Cardiac muscle cell (in vitro differentiated cells and primary cell): ENCODE measurements at places on chromosomes 1 and 21. TPM values are rescaled to one million over a fixed set of nuclear protein-coding genes. Genes with fewer than 3 reads are reported as not detected.

OR14C36 gene
- not detected in 2 replicates for total RNA-seq

MSTO1 gene
- 37.8 and 52.7 TPM in 2 replicates for total RNA-seq

HCRTR1 gene
- not detected in 2 replicates for total RNA-seq

CASZ1 gene
- 41.9 and 87.3 TPM in 2 replicates for total RNA-seq

WNT3A gene
- not detected in 2 replicates for total RNA-seq

VWA5B1 gene
- 0.27 and 0.39 TPM in 2 replicates for total RNA-seq

CRYAA gene
- not detected in 2 replicates for total RNA-seq

SPRR5 gene
- total RNA-seq, result not detected in 2 replicates

FCMR gene
- total RNA-seq, result not detected in 2 replicates

E2F2 gene
- total RNA-seq, result 2.1 and 2.5 TPM in 2 replicates

MTARC1 gene
- total RNA-seq, result 4.5 and 5.5 TPM in 2 replicates

WNT4 gene
- 0.04 TPM in 1 of 2 replicates, not detected in the other for total RNA-seq

DNA sequence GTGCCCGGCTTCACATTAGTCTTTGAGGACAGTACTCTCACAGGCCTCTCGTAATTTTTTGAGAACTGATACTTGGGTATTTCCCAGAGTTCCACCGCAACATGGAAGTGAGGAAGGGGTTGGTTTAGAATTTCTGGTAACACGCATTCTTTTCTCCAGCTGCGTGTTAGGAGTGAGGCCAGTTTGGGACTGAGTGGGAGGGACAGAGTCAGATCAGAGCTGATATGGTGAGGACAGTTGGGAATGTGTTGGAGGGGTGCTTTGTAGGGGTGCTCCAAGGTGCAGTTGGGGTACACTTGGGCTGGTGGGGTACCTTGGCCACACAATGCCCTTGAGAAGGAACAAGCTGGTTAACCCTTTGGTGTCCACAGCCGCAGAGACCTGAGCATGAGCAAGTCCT, 6.7 kb downstream of the FBXO6 start:
- no peaks in the 10 kb centered on the region for H3K4me1 ChIP-seq
- H3K4me3 ChIP-seq, result no peak overlapping the region
- H3K27ac ChIP-seq, result no peak overlapping the region
- H3K27me3 ChIP-seq, result no peaks in the 10 kb centered on the region
- peaks cover 15% of the 10 kb centered on the region for H3K36me3 ChIP-seq

- H3K4me3 ChIP-seq, result no peak overlapping the region
- H3K36me3 ChIP-seq, result no peaks in the 10 kb centered on the region
- H3K27me3 ChIP-seq, result no peaks in the 10 kb centered on the region
- DNase-seq, result no peak
Observed at GRCh38 chr21:46065914-46066551, 31.9 kb upstream of the COL6A2 start.

- H3K27me3 ChIP-seq, result no peaks in the 10 kb centered on the region
- no peaks in the 10 kb centered on the region for H3K36me3 ChIP-seq
- no peak overlapping the region for H3K4me3 ChIP-seq
- H3K27ac ChIP-seq, result no peak overlapping the region
Observed at GRCh38 chr1:197984289-197984688, 67.1 kb downstream of the LHX9 start.

DNA sequence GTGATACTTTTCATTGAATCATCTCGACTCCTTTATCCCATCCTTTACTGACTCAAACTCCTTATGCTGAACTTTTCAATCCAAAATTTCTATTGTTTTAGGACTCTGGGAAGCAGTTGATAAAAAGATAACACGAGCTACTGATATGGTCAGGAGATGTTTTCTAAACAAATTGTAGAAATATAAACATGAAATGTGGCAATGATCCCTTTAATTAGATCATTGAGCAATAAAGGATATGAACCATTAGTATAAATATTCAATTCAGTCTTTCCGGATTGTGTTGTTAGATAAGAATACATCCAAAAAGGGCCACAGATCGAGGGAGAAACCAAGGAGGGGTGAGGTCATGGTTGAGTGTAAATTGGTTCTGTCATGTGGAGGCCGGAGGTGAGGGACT, 88.4 kb downstream of the NID1 start:
- H3K27me3 ChIP-seq, result no peaks in the 10 kb centered on the region
- H3K4me1 ChIP-seq, result peaks cover 7% of the 10 kb centered on the region
- H3K4me3 ChIP-seq, result no peak overlapping the region
- no peak for DNase-seq
- no peak overlapping the region for H3K27ac ChIP-seq

- peak; percentile 26 for DNase-seq
- H3K27me3 ChIP-seq, result no peaks in the 10 kb centered on the region
- no peak overlapping the region for H3K4me3 ChIP-seq
- H3K4me1 ChIP-seq, result no peaks in the 10 kb centered on the region
- H3K36me3 ChIP-seq, result no peaks in the 10 kb centered on the region
- H3K27ac ChIP-seq, result peak overlapping the region; percentile 53
Observed at GRCh38 chr1:238135708-238136664, 245.3 kb upstream of the ZP4 start.

GRCh38 chr1:32201011-32201855, 838 bp downstream of the CCDC28B start:
- peak overlapping the region; percentile 46 for H3K4me3 ChIP-seq
- H3K36me3 ChIP-seq, result peaks cover 7% of the 10 kb centered on the region
- no peaks in the 10 kb centered on the region for H3K27me3 ChIP-seq
- peak overlapping the region; percentile 77 for H3K27ac ChIP-seq
- peaks cover 12% of the 10 kb centered on the region for H3K4me1 ChIP-seq

DNA sequence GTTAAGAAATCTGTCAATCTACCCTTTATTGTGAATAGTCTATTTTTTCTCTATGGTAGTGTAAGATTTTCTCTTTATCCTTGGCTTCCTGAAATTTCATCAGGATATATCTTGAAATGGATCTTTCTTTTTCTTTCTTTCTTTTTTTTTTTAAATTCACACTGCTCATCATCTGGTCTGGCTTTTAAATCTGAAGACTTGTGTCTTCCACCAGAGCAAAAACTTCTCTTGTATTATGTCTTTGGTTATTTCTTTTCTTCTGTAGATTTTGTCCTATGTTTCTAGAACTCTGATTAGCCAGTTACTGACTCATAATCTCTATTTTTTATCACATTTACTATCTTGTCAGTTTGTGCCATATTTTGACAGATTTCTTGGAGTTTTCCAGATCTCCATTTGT, 133.8 kb upstream of the LMO4 start:
- no peak overlapping the region for H3K27ac ChIP-seq
- no peaks in the 10 kb centered on the region for H3K4me1 ChIP-seq
- H3K27me3 ChIP-seq, result no peaks in the 10 kb centered on the region
- H3K4me3 ChIP-seq, result no peak overlapping the region

GRCh38 chr1:177950506-177950905, 19.4 kb downstream of the SEC16B start:
- H3K27me3 ChIP-seq, result no peaks in the 10 kb centered on the region
- H3K36me3 ChIP-seq, result no peaks in the 10 kb centered on the region
- DNase-seq, result no peak
- no peak overlapping the region for H3K4me3 ChIP-seq
- H3K4me1 ChIP-seq, result no peaks in the 10 kb centered on the region

DNA sequence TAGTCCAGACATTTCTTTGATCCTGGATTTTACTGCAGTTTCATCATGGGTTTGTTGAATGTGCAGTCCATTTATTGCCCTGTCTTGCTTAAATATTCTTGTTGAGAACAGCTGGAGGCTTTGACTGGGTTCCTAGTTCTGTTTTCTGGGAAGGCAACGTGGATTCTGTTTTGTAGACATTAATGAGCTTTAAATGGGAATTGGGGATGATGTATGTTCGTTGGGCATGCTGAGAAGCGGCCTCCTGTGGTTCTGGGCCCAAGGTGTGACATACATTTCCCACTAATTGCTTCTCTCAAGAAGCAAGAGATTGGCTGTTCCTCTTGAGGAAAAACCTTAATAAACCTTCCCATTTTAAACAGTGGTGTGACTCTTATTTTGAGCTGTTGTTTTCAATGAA, 22.9 kb downstream of the INKA2 start:
- no peaks in the 10 kb centered on the region for H3K36me3 ChIP-seq
- no peaks in the 10 kb centered on the region for H3K27me3 ChIP-seq
- H3K27ac ChIP-seq, result no peak overlapping the region
- H3K4me3 ChIP-seq, result no peak overlapping the region
- no peaks in the 10 kb centered on the region for H3K4me1 ChIP-seq
- DNase-seq, result no peak

- DNase-seq, result peak; percentile 98
- no peaks in the 10 kb centered on the region for H3K27me3 ChIP-seq
- no peak overlapping the region for H3K27ac ChIP-seq
- H3K36me3 ChIP-seq, result no peaks in the 10 kb centered on the region
- H3K4me3 ChIP-seq, result no peak overlapping the region
Observed at GRCh38 chr1:94734963-94735901, 84.9 kb upstream of the SLC44A3 start.

DNA sequence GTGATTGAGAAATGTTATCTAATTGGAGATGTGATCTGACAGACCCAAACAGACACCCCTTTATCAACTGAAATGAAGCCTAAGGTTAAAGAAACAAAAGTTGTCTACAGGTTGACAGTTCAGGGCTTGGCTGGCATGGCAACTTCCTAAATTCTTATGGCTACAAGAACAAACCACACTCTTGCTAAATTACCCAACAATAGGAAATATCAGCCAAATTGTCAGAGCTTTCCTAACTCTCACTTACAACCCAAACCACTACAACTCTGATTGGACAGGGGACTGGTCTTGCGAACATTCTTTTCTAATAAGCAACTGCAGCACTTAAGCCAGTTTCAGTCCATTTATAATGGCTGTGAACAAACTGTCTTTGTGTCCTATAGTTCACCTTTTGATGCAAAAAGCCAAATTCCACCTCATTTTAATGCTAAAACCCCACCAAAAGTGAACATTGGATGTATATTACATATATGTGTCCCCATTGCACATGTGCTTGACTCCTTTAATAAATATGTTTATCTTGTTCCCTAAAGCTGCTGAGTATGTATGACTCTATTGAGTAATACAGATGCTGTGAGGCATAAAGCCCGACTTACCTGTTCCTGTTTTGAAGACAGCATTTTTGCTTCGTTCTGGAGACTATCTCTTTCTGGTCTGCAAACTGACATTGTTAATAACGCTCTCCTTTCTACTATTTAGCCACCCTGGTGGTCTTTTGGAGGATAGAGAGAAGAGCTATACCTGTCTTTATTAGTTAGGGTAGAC, 101.3 kb upstream of the HMCN1 start:
- H3K27me3 ChIP-seq, result no peaks in the 10 kb centered on the region
- DNase-seq, result peak; percentile 96
- H3K4me3 ChIP-seq, result no peak overlapping the region
- H3K4me1 ChIP-seq, result peaks cover 12% of the 10 kb centered on the region
- H3K36me3 ChIP-seq, result no peaks in the 10 kb centered on the region

DNA sequence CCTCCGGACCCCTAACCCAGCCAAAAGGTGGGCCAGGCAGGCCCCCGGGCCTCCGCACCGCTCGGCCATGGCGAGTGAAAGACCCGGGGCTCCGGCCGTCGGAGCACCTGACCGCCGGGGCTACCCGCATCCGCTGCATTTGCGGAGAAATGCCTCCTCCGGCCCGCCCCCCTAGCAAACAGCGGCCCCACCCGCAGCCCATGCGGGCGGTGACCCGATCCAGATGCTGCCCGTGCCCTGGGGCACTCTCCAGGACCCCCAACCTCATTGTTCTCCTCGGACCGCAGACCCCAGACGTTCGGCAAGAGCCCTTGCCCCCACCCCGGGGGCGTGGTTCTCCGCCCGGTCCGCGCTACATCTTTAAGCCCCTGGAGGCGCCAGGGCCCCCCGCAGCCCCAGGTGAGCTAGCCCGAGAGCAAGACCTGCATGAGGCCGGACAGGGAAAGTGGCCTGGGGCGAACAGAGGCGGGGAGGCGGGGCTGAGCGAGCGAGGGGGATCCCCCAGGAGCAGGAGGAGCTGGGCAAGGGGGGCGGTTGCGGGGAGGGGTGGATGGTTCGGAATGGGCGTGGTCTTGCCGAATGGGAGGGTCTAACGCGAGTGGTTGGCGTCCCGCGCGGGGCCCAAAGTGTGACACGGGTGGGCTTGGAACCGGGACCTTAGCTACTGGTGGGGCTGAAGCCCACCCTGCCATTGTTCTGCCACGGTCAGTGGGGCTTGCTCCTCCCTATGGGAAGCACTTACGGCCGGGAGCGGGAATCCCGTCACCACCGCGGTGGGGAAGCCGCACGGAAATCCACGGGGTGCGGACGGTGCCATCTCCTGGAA, 6.3 kb upstream of the CRYBG2 start:
- H3K27me3 ChIP-seq, result peaks cover 61% of the 10 kb centered on the region
- no peaks in the 10 kb centered on the region for H3K4me1 ChIP-seq
- DNase-seq, result no peak
- H3K4me3 ChIP-seq, result peak overlapping the region; percentile 15
- no peaks in the 10 kb centered on the region for H3K36me3 ChIP-seq

- H3K27me3 ChIP-seq, result no peaks in the 10 kb centered on the region
- H3K36me3 ChIP-seq, result no peaks in the 10 kb centered on the region
- H3K4me3 ChIP-seq, result no peak overlapping the region
- no peaks in the 10 kb centered on the region for H3K4me1 ChIP-seq
Observed at GRCh38 chr1:10606064-10606463, 131.3 kb downstream of the PEX14 start.

DNA sequence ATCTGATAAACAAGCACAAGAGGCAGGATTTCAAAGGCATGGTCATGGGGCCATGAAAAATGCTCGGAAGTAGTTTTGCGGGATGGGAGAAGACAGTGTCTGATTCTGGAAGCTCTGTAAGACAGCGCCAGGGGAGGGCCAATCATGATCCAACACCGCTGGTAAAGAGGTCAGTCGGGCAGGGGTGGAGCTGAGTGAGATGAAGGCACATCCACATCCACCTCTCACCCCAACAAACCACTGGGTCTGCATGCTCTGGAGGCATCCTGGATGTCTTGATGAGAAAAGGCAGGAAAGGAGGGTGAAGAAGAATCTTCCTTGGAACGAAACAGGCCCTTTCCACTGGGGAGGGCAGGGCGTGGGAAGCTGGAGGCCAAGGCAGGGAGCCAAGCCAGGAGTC, 288.3 kb downstream of the PCP4 start:
- H3K27me3 ChIP-seq, result no peaks in the 10 kb centered on the region
- H3K27ac ChIP-seq, result no peak overlapping the region
- H3K4me3 ChIP-seq, result no peak overlapping the region
- DNase-seq, result no peak

DNA sequence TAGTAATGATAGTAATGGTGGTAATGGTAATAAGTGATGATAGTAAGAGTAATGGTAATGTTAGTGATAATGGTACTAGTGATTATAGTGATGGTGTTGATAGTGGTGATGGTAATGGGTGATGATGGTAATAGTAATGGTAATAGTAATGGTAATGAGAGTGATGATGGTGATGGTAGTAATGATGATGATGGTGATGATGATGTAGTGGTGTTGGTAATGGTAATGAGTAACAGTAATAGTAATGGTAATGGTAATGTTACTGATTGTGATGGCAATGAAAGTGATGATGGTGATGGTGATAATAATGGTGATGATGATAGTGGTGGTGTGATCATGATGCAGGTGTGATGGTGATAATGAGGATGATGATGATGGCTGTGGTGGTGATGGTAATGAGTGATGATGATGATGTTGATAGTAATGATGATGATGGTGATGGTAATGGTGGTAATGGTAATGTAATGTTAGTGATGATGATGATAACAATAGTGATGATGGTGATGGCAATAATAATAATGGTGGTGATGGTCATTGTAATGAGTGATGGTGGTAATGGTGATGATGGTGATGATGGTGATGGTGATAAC, 235.0 kb downstream of the MATN1 start:
- no peaks in the 10 kb centered on the region for H3K36me3 ChIP-seq
- H3K27me3 ChIP-seq, result no peaks in the 10 kb centered on the region
- H3K4me1 ChIP-seq, result no peaks in the 10 kb centered on the region
- H3K4me3 ChIP-seq, result no peak overlapping the region
